ENCODE measurements at places on chromosomes 7 and 10.

- DNase-seq: no peak
Measured at GRCh38 chr7:144137501-144137900, 14.5 kb downstream of the OR2A14 start.

- DNase-seq: peak; percentile 41
Measured at GRCh38 chr7:141012044-141012685, 2.6 kb downstream of the MRPS33 start.

DNA sequence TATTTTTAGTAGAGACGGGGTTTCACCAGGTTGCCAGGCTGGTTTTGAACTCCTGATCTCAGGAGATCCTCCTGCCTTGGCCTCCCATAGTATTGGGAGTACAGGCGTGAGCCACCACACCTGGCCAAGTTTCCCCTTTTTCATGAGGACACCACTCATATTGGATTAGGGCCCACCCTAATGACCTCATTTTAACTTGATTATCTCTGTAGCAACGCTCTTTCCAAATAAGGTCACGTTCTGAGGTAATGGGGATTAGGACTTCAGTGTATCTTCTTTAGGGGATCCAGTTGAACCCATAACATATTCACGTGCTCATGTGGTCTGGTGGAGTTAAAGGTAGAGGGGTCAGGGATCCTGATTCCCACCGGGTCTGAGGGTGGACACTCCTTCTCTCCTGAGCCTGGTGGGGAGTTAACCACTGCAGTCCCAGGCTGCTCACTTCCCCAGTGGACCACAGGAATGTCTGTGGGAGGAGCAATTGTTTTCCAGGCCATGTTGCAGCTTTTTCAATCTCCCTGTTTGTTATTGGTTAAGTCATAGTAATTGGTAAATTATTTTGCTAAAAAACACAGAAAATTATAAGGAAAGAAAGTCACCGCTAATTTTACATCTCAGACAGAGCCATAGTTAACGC, 130.5 kb downstream of the GRK5 start:
- peak; percentile 79 for DNase-seq

- no peak for DNase-seq
Measured at GRCh38 chr10:11743461-11744338, 1.5 kb downstream of the ECHDC3 start.

GRCh38 chr10:113533801-113534200, 19.1 kb upstream of the HABP2 start:
- DNase-seq: no peak

GRCh38 chr10:86258499-86258898, 108.1 kb downstream of the GRID1 start:
- DNase-seq: no peak

- no peak for DNase-seq
Measured at GRCh38 chr10:122974023-122974422, 6.2 kb upstream of the PSTK start.

GRCh38 chr7:131004371-131004770, 270.4 kb upstream of the KLF14 start:
- DNase-seq: no peak

DNA sequence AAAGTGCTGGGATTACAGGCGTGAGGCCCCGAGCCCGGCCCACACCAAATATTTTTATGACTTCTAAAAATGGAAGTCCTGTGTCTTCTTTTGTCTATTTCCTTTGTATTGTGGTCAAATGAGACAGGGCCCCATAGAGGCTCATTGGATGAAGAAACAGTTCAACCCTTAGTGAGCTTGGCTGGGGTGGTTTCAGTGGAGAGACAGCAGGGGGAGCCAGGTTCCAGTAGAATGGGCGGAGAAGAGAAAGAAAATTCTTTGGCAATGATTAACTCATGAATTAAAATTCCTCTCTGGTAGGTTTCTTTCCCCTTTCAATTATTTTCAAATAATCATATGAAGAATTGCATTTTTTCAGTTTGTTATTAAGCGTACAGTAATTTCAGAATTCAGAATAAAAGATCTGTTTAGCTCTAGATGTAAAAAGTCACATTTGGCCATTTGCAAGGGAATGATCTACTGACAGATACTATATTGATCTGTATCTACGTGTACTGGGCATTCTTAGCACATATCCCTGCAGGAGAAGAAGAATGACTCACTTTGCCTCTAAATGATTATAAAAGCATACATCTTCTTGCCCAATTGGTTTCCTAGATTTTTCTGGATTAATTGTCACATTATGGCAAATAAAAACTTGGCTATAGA, 43.2 kb downstream of the PNLIPRP3 start:
- DNase-seq: peak; percentile 13

DNA sequence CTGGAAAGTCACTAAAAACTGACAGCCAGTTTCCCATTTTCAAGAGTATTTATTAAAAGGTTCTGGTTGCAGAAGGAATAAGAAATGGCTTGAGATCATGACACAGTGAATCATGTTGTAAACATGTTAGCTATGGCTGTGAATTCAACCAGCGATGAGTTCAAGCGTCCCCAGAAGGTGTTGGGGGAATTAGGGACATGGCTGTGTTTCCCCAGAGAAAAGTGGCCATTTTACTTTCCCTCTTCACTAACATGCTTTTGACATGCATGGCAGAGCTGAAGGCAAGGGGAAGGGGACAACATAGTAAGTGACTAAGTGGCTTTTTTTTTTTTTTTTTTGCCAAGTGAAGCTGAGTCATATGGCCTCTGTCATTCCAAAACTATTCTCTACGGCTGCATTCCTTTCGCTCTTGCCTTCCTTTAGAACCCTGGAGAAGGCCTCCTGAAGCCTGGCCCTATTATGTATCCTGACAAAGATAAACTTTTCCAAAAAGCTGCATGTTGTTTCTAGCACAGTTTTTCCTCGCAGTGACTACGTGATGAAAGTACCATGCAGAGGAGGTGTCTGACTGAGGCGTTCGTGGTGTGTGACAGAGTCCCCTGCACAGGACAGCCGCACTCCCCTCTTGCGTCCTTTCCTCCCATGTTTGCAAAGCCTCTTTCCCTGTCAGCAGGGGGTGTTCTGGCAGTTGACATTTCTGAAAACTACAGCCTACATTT, 46.9 kb downstream of the EGFR start:
- DNase-seq: peak; percentile 91

GRCh38 chr7:113891828-113892227, 27.0 kb downstream of the PPP1R3A start:
- peak; percentile 90 for DNase-seq

GRCh38 chr7:43669286-43670081, 59.8 kb downstream of the COA1 start:
- DNase-seq: no peak

- peak; percentile 37 for DNase-seq
Measured at GRCh38 chr10:82969405-82969804, 1094.4 kb downstream of the NRG3 start.

DNA sequence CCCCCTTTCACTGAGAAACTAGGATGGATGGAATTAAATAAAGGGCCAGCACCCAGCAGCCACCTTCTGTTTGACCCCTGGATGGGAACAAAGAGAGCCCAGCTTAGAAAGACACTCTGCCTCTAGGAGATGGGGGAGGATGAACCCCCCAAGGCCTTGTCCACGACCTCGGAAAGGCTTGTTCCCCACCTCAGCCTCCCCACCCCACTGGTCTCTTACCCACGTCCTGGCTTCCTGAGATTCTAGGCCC, 9.7 kb downstream of the ITPRIP start:
- no peak for DNase-seq

DNA sequence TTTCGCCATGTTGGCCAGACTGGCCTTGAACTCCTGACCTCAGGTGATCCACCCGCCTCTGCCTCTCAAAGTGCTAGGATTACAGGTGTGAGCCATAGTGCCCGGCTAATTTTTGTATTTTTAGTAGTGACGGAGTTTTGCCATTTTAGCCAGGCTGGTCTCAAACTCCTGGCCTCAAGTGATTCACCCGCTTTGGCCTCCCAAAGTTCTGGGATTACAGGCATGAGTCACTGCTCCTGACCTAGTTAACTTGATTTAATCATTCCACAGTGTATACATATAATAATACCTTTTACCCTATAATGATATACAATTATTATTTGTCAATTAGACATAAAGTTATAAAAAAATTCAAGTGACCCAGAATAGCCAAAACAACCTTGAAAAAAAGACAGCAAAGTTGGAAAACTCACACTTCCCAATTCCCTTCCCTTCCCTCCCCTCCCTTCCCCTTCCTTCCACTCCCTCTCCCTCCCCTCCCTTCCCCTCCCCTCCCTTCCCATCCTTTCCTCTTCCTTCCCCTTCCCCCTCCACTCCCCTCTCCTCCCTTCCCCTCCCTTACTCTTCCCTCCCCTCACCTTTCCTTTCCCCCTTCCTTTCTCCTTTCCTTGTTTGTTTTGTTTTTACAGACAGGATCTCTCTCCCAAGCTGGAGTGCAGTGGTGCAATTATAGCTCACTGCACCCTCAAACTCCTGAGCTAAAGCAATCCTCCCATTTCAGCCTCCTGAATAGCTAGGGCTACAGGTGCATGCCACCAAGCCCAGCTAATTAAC, 14.8 kb upstream of the ZMIZ2 start:
- peak; percentile 78 for DNase-seq

DNA sequence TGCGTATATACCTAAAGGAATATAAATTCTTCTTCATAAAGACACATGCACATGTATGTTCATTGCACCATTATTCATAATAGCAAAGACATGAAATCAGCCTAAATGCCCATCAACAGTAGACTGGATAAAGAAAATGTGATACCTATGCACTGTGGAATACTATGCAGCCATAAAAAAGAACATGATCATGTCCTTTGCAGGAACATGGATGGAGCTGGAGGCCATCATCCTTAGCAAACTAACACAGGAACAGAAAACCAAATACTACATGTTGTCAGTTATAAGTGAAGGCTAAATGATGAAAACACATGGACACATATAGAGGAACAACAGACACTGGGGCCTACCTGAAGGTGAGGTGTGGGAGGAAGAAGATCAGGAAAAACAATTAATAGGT, 48.7 kb downstream of the GPR37 start:
- DNase-seq: no peak

DNA sequence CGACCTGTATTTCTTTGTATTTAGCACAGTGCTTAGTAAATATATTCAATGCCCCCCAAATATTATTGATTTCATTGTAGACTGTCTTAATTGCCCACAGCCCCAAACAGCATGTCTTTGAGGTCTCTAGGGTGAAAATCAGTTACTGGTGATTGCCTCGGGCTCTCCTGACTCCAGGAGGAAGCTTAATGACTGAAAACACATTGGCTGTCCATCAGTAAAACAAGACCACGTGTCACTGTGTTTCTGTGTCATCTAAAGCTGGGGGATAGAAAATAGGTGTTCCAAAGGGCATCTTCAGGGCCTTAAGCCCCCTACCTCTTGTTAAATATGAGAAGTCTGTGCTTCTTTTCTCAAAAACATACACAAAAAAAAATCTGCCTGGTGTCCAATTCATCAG, 67.9 kb downstream of the CACNA2D1 start:
- no peak for DNase-seq

DNA sequence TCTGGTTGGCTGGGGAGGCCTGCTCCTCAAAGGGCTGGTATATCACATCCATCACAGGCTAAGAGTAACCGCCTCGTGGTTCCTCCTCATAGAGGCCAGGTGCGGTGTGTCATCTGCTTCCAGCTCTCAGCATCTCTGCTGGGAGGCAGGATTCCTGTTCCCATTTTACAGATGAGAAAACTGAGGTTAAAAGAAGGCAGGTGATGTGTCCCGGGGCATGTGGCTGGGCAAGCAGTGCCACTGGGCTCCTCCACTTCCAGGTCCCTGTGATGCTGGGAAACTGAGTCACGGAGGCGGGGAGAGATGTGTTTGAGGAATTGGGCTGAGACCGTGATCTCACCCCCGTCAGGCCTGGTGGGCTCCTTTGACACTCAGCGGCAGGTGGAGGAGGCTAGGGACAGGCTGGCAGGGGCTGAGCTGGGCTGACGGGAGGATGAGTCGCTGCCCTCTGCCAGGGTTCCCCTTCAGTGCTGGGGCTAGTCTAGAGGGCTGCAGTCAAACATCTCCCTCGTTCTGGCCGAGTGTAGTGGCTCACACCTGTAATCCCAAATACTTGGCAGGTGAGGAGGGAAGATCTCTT, 9.4 kb downstream of the ARPC1B start:
- no peak for DNase-seq

DNA sequence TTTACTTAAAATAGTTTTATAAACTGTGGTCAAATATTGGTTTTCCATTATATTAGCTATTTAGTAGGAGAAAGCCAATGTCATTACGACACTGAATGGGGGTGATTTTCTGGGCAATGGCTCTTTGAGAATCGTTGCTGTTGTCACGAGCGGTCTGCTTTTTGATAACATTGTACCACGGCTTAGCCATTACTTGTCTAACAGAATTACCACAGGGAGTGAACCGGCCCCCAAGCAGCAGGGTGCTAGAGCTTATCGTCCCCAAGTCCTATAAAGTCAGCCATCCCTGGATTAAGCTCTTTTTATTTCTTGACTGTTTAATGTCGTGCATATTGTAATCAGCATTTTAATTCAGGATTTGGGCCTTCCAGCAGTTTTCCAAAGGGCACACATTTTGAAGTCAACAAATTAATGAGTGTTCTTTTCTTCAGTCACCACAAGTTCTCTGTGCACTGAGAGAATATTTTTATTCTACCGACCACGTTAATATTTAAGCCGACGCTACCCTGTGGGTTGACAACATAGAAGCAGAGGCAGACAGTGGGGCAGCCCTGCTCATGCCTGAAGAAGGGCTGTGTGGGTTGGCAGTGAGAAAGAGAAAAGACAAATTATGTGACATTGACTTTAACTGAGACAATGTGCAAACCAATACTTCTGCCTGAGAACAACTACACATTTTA, 125.8 kb downstream of the ICA1 start:
- no peak for DNase-seq
